NCI-H1417 (cell line): ENCODE measurements at places on chromosomes 7 and 10.

DNA sequence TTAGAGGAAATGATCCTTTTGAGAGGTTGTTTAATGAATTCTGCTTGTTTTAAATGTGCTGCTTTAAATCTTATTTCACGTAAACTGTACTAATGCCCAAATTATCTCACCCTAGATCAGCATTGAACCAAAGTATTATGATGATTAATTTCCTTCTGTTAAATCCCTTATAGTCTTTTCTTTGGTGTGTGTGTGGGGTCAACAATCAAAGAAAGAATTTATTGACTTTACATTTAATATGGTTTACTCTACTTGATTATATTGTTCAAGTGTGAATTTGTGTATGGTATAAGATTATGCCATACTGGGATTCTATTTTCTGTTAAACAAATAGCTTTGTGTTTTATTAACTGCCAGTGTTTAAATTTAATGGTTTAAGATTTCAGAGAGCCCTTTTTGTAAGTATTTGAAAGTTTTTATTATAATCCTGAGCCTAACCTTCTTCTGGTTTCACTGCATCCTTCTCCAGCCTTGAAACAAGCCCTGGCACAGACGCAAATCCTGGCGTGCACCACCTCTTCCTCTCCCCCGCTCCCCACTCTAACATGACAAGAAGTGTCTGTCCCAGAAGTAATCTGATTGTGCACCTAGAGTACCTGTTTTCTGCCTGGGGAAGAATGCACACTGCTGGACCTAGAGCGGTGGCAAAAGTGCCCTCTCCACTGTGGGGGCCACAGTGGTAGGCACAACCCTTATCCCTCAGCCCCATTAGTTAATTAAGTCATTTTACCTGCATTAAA, 70.6 kb downstream of the KAT6B start:
- DNase-seq = peak; percentile 4

GRCh38 chr10:75941223-75941801, 509.9 kb downstream of the LRMDA start:
- peak; percentile 65 for DNase-seq

- DNase-seq = no peak
Observed at GRCh38 chr7:91135300-91135699, 128.9 kb upstream of the FZD1 start.

DNA sequence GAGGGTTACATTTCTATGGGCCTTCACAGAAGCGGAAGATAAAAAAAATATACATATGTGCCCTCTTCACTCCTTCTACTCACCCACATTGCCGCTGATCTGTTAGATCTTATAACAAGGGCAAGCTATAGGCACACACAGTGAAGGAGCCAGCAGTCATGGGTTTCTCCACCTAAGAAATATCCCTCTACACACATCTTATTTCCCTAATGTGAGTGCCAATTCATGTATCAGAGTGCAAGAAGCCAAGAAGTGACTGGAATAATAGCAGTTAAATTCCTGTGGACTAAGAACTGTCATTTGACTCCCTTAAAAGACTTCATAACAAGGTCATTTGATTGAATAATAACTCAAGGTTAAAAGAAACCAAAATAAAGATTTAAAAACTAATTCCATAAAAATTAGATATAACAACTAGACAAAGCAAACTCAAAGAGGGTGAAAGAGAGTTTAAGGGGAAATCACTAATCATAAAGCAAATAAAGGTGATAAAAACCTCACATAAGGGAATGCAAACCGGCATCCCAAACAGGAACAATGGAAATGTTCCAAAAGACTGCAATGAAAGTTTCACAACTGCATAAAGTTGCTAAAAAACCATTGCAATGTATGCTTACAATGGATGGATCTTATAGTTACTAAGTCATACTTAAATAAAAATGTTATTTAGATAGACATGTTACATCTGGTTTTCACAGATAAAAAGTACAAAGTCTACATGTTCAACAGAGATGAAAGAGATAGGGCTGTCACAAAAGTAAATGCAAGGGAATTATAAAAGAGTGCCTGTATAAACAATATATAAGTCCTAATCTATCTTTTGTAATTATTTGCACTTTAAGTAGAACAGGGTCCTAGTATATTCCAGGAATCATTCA, 42.8 kb downstream of the ARHGAP21 start:
- DNase-seq = no peak

DNA sequence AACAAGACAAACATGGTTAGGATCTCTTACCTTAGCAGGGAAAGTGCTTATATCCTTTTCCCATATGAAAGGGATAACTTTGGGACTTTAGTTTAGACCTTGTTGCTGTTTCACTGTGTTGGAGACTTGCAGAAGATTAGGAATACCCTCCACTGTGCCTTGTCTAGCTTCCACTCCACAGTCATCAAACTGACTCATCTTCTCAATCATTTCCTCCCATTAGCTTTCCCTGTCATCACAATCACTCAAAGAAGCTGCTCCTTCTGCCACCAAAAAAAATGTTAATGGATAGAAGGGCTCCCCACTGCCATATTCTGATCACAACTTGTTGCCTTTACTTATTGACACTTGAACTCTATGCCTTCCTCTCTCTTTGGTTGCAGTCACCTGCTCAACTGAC, 16.8 kb downstream of the GNG11 start:
- DNase-seq = no peak

DNA sequence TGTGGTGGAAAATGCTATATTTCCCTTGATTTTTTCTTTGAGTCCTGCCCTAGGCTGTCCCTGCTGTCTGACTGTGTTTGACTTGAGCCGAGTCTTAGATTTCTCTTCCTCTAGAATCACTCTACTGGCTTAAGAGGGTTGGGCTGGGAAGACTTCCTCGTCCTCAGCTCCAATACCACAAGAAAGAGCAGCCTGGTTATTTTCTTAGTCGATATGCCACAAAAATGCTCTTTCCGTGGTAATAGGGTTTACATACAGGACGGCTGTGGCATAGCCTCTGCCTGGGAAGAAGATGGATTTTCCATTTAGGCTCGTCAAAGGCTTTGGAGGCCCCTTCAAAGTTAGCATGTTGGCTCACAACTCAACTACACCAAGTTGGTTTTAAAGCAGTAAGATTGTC, 212.0 kb upstream of the IGFBP3 start:
- no peak for DNase-seq

- no peak for DNase-seq
Observed at GRCh38 chr7:151307536-151307935, 34.1 kb upstream of the NUB1 start.

DNA sequence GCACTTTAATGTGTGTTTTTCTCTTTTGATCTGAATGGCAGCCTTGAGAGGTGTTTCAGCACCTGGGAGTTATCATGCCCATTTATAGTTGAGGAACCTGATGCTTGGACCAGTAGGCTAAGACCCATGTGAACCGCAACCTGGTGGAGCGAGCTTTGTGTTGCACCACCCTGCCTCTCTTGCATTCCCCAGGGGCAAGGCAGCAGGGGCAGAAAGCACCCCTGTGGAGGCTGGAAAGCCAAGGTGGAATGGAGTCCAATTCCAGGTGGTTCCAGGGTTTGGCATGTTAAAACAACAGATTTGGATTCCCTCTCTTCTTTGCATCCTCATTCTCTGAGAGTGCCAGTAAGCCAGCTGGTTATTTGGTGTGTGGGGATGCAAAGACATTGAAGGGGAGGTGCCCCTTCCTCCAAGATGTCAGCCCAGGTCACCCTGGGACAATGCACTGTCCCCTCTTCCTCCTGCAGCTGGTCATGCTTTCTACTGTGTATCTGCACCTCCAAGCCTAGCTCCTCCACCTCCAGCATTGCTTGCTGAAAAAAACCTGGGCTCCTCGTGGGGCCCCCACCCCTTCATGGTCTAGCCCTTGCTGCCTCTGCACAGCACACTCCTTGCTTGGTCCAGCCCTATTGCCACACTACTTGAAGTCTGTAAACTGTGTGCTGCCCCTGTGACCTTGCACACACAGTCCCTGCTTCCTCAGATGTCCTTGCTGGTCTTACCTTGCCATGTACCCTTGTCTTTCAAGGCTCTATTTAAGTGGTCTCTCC, 5.6 kb upstream of the CDH23 start:
- no peak for DNase-seq

- no peak for DNase-seq
Observed at GRCh38 chr10:110841767-110842267, 29.9 kb upstream of the PDCD4 start.

DNA sequence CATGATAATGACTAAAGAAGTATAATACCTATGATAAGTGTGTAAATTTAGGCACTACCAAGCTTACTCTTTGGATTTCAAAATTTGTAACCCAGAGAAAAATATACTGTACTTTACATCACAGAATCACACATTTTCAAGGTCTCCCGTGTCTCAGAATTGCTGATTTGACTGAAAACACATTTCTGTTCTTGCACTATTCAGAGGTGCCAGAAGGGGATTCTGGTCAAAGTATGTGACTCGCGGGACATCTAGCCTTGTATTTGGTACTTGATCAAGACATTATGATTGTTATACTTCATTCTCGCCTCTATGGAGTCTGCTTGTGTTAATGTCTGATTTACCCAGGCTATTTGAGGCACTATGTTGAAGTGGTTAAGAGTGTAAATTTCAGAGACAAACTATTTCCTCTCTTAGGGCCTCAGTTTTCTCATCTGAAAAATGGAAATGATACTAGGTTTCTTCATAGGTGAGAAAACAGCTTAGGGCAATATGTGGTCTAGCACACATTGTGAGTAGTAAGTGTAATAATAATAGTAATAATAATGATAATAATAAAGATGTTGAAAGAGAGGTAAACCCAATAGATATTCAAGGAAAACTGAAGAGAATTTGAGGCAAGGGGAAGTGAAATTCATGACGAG, 320.4 kb downstream of the RNLS start:
- DNase-seq = no peak

- no peak for DNase-seq
Observed at GRCh38 chr10:5659702-5660528, 6.5 kb downstream of the ASB13 start.

DNA sequence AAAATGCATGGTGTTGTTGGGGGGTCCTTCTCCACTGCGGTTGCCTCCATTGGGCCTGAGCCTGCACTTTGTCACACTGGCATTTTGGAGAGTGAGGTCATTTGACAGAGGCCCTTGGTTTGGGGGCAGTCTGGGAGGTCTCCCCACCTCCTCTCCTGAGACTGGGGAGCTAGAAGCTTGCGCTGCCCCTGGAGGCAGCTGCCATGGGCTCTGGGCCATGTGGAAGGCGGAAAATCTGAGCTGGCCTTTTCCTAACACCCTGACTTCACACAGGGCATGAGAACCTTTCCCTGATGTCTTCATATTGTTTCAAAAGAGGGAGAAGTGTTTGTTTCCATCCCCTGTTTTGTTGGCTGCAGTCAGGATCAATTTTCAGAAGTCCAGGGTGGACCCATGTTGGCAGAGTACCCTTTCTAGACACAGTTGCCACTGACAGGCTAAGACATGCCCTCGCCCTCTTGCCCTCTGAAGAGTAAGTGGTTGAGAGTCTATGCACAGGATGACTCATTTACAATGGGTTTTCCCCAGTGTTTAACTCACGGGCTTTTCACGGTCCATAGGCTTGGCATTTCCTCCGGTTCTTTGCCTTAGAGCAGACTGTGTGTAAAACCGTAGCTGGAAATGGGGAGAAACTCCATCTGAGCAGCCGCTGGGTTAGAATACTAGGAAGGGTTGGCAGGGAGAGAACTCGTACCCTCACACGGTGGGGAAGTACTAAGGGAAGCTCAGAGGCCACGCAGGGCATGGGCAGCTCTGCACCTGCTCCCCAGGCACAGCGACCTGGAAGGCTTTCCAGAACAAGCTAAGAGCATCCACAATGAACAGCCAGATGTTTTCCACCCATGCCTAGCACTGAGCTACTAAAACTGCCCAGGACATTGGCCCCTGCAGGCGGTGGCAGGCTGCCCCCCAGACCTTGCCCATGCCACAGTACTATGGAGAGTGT, 655.0 kb downstream of the SDK1 start:
- no peak for DNase-seq

GRCh38 chr7:13104128-13104527, 416.7 kb downstream of the ARL4A start:
- DNase-seq = no peak

- DNase-seq = no peak
Observed at GRCh38 chr10:91689731-91690168, 56.9 kb upstream of the PPP1R3C start.

- no peak for DNase-seq
Observed at GRCh38 chr10:12393831-12394230, 44.5 kb downstream of the CAMK1D start.

GRCh38 chr10:75450644-75451640, 19.5 kb downstream of the LRMDA start:
- DNase-seq = peak; percentile 53

- no peak for DNase-seq
Observed at GRCh38 chr10:3928569-3928968, 143.6 kb upstream of the KLF6 start.

DNA sequence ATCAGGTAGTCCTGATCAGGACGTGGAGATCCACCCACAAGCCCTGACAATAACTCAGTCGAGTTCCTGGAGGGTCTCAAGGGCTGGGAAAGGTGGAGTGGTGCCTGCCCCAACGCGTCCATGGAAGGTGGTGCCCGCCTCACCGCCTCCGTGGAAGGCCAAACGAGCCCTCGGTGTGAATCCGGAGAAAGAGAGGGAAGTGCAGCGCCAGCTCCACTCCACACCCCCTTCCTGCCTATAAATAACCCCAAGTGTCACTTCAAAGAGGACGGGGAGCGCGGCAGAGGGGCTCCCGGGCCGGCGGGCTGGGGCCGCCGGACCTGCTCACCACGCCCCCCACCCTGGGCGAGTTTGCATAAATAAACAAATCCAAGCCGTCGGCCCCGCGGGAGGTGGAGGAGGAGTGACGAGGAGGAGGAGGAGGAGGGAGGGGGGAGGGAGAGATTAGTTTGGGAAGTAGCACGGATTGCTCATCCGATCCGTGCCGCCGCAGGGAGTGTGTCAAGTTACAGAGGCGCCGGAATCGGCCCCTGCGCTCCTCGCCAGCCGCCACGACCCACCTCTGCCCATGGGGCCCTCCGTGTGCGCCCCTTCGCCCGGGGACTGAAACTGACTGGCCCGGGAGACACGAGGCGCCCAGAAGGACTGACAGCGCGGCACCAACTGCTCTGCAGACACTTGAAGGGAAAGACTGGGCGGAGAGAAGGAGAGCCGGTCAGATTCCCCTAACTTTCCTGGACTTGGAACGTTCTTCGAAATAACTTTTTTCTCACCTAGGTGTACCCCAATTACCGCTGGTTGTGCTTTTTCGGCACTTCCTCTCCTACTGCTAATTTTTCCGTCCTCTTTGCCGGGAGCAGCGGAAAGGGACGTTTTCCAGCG, at the start of gene COL13A1:
COL13A1 (plus strand) TSS at position 473 of the 882 bp plus-strand sequence. CDS start 518 bp downstream, outside the sequence.
- peak; percentile 48 for DNase-seq

DNA sequence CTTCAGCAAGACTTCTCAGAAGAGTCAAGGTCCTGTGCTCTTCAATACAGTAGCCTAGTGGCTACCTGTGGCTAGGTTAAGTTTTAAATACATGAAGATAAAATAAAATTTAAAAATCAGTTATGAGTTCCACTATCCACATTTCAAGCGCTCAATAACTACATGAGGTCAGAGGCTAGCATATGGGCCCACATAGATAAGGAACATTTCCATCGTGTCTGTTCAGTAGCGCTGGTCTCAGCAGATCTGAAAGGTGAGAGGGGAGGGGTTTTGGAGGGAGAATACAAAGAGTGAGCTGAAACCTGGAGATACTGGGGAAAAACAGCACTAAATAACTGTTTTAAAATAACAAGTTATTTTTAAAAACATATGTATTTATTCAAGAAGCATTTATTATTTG, 219.0 kb downstream of the TRIL start:
- DNase-seq = no peak
